ENCODE measurements at places on chromosomes 2 and 18. TPM values are rescaled to one million over a fixed set of nuclear protein-coding genes. Genes with fewer than 3 reads are reported as not detected.

Gene LIMS3
- 34.9 TPM for total RNA-seq

Gene KLHL14
- total RNA-seq: under 0.01 TPM

Gene FBXO36
- total RNA-seq: 2.4 TPM

Gene AQP4
- total RNA-seq: not detected

Gene AGXT
- not detected for total RNA-seq

Gene SP3
- total RNA-seq: 88.0 TPM

Gene MYO5B
- total RNA-seq: 0.65 TPM

Gene SLC16A14
- total RNA-seq: under 0.01 TPM

Gene HOXD12
- not detected for total RNA-seq

Gene ADNP2
- 27.9 TPM for total RNA-seq

Gene HNRNPA3
- 44.4 TPM for total RNA-seq

Gene ZNF397
- 8.5 TPM for total RNA-seq

Gene ALPI
- not detected for total RNA-seq

Gene MTLN
- 36.6 TPM for total RNA-seq

Gene NLRC4
- not detected for total RNA-seq
